Endothelial cell of umbilical vein (primary cell): ENCODE measurements at places on chromosomes 7 and 10.

- peak; percentile 64 for DNase-seq
Observed at GRCh38 chr7:471866-472639, 47.6 kb downstream of the PDGFA start.

DNA sequence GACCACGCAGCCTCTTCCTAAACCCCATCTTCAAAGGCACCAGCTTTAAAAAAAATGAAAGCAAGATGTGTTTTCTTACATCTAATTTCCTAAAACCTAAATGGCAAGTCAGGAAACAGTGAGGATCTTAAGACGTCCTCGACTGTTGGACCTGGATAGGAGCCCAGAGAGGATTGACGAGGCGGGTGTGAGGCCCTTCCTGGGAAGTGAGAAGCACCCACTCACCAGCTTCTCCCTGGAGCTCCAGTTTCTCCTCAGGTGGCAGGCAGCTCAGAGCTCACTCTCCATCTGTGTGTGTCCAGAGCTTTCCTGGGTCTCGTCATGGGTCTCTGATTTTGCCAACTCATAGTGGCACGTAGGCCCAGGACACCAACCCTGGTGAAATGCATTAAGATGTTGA is 614.0 kb upstream of the AUTS2 start:
- no peak for DNase-seq

DNA sequence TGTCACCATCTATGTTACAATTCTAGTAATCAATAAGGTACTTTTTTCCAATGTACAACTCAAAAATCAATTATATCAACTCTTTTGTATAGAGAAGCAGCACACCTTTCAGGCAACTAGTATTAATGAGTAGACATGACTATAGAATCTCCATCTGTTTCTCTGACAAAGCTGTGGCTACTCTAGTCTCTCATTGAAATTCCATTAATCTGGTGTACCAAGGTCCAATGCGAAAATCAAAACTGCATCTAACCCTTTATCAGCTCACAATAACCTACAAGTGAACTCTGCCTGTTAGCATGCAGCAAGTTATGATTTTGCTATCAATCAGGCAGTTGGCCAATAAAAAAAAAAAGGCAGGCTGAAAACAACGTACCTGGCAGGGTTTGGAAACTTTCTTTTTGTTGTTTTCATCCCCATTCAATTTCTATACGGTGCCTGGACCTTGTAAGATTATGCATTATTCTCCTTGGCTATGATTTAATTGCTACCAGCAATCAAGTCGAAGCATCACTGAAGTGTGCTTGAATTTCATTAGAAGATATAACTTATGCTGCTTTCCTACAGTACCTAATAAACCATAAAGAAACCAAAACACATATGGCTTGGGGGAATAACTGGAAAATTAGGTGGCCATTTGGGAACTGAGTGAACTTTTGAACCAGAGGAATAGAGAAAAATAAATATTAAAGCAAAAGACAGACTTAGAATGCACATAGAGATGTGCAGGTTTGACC is 23.2 kb downstream of the SKAP2 start:
- DNase-seq = no peak

DNA sequence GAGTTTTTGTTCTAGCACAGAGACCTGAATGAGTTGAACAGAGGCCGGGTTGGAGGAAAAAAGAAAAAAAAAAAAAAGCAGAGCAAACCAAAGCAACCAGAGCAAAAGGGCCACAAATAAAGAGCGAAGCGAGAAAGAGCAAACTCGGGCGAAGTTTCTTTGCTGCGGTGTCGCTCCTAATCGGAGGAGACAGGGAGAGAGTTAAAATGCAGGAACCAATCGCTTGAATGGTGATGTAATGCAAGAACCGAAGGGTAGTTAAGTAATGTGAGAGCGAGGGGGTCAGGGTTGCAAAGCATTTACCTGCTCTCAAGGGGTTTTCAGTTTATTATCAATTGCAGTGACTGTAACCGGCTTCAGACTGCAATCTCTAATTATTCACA is 271.7 kb downstream of the TRIL start:
- DNase-seq = peak; percentile 79

DNA sequence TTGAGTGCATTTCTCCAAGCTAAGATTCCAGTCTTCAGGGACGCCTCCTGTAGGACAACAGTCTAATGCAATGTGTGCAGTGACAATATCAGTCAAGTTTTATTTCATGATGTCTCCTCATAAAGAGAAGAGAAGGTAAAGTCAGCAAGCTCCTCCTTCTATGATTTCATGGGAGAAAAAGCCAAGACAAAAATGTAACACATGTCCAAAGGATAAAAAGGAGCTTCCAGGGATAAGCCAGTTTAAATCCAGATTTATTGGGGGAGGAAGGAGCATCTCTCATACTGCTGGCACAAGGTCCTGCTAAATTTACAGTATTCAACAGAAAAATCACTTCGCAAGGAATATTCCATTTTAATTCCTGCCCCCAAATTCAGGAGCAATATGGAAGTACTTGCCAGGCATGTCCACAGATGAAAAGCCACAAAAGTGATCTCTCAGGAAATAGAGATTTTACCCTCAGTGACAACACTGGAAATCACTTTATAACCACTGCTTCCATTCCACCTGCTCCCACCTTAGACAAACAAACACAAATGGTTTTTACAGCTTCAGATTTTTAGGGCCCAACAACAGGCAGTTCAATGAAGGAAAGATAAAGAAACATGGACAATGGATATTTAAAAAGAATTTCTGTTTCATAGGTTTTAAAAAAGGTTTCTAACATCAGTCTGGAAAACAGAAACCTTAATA is 677.5 kb upstream of the C7orf33 start:
- DNase-seq = no peak

DNA sequence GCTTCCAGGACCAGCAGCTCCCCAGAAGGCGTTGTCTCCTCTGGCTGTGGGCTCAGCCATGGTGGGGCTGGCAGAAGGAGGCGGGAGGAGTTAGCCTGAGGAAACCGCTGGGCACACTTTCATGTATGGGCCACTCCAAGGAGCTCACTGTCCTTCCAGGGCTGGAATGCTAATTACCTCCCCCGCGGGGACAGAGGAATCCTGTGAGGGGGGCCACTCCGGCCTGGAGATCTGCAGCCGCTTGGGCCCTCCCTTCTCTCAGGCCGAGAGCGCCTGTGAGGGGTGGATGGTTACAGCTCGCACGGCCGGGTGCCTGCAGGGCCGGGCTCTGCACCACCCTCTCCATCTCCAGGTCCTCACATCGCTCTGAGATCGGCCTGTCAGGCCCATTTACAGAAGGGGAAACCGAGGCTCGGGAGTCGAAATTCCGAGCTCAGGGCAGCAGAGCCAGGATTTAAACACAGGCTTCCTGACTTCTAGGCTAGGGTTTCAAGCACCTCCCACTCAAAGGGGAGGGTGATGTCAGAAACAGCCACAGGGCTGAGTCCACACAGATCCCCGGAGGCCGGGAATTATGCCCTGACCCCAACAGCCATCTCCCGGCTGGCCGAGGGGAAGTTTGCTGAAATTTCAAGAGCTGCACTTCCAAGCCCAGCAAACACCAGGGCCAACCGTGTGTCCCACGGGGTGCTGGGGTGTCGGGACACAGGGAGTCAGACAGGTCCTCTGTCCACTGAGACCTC is 59.1 kb downstream of the PDGFA start:
- DNase-seq = peak; percentile 53

- no peak for DNase-seq
Observed at GRCh38 chr10:113434950-113435349, 117.9 kb upstream of the HABP2 start.
